ENCODE measurements at places on chromosomes 5 and 9.

- no peak for DNase-seq
Measured at GRCh38 chr9:97445119-97445701, 33.3 kb downstream of the TDRD7 start.

- no peak for DNase-seq
Measured at GRCh38 chr9:135960411-135961276, 529 bp downstream of the UBAC1 start.

DNA sequence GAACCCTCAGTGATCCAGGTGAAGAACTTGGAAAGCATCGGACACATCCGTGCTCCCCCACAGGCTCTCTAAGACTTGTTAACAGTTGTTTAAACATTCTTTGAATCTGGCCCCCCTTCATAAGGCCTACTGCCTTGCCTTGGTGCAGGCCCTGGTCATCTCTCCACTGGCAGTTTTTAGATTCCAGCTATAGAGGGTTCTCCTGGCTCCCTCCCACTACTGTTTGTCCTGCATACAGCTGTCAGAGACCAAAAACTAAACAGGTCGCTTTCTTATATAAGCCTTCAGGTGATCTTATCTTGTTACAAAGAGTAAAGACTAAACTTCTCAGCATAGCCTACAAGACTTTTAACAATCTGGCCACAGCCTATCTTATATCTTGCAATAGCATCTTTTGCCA lies 32.3 kb downstream of the NRG2 start:
- DNase-seq = no peak

GRCh38 chr5:167639766-167640165 lies 651.7 kb upstream of the WWC1 start:
- no peak for DNase-seq

- no peak for DNase-seq
Measured at GRCh38 chr9:137685035-137685740, 66.4 kb downstream of the EHMT1 start.

DNA sequence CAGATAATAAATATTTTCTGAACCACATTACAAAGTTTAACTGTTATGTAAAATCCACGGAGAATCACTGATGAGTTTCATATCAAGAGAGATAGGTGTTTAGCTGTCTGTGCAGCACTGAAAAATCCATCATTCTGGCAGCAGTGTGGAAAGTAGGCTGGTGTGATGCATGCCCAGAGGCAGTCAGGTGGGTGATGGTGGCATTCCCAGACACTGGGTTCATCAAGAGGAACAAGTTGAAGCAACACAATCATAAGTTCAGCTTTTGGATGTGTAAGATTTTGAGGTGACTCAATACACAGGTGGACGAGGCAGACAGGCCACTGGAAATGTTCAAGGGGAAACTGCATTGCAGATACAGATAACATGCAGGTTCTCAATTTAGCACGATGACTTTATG lies 11.9 kb downstream of the DNAH5 start:
- peak; percentile 41 for DNase-seq
